Peyer's patch (tissue), 4 donors: ENCODE measurements at places on chromosomes 7 and 10.
A peak's percentile ranks its signal among the peaks of the same experiment; 100 is the strongest.

- no peak for DNase-seq
Measured at GRCh38 chr7:67619175-67619574, 622.5 kb downstream of the TYW1 start.

- DNase-seq: no peak
Measured at GRCh38 chr7:2530071-2530987, 10.8 kb downstream of the LFNG start.

DNA sequence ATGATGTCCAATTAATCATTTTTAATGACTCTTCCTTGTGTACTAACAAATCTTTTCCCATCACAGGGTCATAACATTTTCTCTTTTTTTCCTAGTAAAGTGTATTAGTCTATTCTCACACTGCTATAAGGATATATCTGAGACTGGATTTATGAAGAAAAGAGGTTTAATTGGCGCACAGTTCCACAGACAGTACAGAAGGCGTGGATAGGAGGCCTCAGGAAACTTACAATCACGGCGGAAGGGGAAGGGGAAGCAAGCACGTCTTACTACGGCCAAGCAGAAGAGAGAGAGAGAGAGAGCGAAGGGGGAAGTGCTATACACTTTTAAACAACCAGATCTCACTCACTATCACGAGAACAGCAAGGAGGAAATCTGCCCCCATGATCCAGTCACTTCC lies 359.4 kb upstream of the NFE2L3 start:
- DNase-seq: no peak

DNA sequence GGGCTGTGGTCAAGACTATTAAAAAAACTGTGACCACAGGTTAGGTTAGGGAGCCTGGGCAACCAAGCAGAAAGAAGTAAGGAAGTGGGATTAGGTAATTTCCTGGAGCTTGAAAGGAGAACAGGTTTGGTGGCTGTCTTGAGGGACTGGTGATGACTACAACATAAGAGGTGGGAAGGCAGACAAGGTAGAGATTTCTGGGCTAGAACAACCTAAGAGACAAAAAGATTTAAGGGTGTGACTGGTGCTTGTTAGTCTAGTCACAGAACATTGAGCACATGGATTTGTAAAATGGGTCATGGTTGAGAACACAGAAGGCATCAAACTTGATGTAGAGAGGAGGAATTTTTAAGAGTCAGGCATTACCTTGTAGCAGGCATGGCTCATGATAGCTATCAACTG lies 123.7 kb upstream of the ASAH2 start:
- DNase-seq: no peak

DNA sequence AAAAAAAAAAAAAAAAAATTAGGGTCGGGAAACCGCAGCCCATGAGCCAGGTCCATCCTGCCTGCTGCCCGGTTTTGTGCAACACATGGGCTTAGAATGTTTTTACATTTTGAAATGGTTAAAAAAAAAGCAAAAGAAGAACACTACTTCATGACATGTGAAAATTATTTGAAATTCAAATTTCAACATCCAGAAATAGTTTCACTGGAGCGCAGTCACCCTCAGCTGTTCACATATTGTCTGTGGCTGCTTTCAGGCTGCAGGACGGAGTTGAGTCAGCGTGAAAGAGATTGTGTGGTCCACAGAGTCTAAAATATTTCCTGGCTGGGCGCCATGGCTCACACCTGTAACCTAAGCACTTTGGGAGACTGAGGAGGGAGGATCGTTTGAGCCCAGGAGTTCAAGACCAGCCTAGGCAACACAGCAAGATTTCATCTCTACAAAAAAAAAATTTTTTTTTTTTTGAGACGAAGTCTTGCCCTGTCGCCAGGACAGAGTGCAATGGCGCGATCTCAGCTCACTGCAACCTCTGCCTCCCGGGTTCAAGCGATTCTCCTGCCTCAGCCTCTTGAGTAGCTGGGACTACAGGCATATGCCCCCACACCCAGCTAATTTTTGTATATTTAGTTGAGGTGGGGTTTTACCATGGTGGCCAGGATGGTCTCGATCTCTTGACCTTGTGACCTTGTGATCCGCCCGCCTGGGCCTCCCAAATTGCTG lies 63.9 kb upstream of the ECHDC3 start:
- DNase-seq: peak; percentile 88

GRCh38 chr7:117005449-117005848 lies 52.1 kb downstream of the ST7 start:
- no peak for DNase-seq

DNA sequence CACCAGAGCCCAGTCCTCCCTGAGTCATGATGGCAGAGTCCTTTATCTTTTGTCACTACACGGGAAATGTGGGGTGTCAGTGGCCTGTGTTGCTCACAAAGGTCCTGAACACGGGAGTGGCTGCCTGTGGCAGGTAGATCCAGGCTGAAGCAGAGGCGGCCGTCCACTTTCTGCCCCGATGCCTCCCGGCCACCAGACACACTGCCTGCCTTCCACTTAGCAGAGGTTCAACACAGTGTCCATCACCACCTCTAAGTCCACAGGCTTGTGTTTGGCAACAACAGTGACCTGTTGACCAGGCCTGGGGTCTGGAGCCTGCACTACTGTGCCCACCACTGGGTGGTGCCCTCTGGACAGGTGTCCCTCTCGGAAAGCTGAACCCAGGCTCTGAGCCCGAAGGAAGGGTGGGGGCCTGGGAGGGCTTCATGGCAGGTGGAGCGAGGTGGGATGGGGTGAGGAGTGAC lies 49.9 kb upstream of the CAMK2B start:
- no peak for DNase-seq

DNA sequence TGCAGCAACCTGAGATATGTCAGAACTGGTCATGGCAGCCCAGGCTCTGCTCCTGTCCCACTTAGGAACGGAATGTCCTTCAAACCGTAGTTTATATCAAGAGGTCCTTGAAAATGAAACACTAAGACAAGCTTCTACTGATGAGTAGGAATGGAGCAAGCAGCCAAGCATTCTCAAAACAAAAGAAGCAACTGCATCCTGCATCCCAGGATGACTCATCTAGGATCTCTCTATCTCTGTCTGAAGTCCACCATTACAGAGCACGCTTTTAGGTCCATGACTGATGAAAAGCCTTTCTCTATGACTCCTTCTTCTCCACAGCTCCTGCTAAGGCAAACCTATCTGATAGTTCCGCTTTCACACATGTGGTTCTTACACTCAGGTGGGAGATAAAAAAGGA lies 16.3 kb downstream of the MBL2 start:
- no peak for DNase-seq

DNA sequence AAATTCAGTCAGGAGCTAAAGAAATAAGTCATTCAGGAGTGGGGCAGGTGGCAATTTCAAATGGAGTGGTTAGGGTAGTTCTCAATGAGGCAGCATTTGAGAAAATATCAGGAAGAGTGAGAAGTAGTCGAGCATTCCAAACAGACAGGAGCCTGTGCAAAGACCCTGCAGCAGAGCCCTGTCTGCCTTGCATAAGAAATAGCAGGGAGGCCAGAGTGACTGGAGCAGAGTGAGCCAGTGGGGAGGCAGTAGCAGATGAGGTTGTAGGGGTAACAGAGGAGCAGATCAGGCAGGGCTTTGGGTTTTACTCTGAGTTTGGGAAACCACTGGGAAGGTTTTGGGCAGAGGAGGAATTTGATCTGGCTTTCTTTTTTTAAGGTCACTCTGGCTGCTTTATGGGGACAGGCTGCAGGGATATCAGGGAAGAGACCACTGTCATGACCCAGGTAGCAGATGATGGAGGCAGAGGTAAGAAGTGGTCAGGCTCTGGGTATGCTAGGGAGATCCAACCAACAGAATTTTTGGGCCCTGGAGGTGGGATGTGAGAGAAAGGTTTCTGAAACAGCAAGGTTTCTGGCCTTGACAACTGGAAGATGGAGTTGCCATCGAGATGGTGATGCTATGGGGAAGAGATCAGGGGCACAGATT lies 1.3 kb upstream of the BLVRA start:
- DNase-seq: no peak

DNA sequence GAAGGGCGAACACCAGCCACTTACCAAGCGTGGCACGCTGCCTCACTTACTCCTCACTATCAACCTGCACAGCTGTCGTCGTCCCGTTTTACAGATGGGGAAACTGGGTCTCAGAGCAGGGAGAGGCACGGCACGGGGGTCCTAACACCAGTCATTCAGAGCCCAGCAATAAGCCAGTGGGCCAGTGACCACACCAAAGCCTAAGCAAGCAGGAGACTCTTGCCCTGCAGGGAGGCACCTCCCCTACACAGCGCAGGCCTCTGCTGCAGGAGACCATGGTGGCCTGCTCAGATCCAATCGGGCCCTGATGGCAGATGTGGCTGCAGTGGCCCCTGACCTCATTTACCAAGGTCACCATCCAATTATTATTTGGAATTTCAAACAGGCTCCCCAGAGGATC lies 4.8 kb downstream of the SLIT1 start:
- DNase-seq: no peak

- DNase-seq: no peak
Measured at GRCh38 chr7:96719164-96719563, 9.5 kb upstream of the SEM1 start.

DNA sequence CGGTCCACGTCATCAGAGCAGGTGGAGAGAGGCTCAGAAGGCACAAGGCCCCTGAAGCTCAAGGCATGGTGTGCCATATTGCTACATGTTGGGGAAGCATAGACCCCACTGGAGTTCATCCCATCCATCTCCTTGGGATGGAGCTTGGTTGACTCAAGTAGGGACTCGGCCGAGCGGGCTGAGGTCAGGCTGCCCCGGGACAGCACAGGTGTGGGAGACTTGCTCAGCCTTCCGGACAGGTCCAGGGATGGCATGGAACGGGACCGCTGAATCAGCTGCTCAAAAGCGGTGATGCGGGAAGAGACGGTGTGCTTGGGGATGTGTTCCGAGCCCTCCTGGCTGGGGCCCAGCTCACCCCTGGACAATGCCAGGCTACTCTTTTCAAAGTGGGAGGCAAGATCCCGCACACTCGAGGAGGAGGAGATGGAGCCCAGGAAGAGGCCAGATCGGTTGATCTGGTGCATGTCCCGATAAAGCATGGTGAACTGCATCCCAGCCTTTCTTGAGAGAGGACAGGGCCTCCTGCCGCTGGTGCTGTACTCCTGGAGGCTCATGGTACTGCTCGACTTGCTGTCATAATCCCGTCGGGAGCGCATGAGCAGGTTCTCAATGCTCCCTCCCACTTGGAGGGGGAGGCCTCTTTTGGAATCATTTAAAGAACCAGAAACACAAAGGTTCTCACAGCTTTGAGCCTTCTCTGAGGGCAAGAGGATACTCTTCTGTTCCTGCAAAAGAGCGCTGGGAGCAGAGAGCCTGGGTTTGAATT lies 65.6 kb upstream of the PDLIM1 start:
- no peak for DNase-seq

- DNase-seq: no peak
Measured at GRCh38 chr10:1581189-1581588, 156.1 kb downstream of the ADARB2 start.

GRCh38 chr7:132819648-132820047 lies 243.4 kb upstream of the PLXNA4 start:
- DNase-seq: no peak
